ENCODE measurements at places on chromosomes 7 and 10.

DNA sequence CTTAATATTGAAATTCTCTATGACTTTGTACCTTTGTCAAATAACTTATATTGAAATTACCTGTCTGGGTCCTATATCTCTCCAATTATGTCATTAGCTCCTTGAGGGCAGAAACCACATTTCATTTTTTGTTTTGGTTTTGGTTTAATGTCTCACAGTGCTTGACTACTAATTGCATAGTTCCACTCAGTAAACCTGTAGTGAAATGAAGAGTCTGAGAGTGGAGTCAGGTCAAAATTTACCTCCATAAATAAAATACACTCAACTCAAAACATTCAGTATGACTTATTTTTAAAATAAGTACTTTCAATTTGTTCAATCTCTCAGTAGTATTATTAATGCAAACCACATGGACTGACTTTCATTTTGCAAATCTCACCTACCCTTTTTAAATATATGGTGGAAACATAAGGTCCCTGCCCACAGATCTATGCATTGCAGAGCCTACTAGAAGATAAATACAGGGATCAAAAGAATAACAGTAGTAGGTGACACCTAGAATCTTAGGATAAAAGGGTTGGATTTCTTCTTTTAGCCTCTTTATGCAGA is 32.5 kb downstream of the PDE1C start:
- DNase-seq = no peak

GRCh38 chr7:27235387-27236311 is 7.0 kb upstream of the EVX1 start:
- DNase-seq = no peak

DNA sequence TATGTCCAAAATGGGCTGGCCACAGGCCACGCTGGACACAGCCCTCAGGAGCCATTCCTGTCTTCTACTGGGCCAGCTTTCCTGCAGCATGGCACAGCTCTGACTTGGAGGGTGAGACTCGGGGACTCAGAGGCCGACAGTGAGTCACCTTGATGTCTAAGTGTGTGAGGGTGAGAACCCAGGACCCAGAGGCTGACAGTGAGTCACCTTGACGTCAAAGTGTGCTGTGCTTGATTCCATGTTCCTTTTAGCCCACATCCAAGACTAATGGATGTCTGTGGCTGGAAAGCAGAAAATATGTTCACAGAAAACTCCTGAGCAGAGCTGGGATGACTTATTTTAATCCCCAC is 6.0 kb upstream of the FAM170B start:
- no peak for DNase-seq

DNA sequence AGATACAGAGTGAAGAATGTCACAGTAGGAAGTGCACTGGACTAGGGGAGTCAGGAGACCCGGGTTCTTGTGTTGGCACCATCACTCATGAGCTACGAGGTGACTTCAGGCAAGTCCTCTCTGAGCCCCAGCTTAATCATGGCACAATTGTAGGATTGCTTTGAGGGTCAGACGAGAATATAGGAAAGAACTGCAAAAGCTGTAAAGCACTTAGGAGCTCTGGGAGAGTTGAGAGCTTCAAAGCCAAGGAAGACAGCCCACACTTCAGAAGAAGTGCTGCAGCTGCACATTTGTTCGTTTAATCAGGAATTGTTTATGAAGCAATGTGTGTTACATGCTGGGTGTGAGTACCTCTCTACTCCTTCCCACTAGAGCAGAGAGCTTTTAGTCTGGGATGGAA is 4.4 kb downstream of the FBH1 start:
- DNase-seq = no peak

- no peak for DNase-seq
These were observed 145.4 kb downstream of the CALN1 start for GRCh38 chr7:72266771-72267170.

GRCh38 chr10:22246680-22247391 is 29.0 kb upstream of the EBLN1 start:
- DNase-seq = no peak

DNA sequence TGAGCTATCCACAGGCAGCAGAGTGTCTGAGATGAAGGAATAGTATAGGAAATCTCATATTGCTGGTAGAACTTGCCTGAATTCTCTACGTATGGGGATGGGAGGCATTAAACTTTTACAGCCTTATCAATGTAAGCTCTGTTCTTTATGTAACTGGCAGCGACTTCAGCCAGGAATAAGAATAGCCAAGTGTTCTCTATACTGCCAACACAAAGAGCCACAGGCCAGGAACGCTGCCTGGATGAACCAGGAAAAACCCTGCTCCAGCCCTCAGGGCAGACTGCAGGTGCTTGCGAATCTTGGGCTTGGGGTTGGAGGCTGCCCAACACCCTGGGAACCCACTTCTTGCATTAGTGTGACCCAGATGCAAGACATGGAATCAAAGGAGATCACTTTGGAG is 6.1 kb upstream of the OLAH start:
- no peak for DNase-seq

All from stimulated activated CD8-positive, alpha-beta memory T cell treated with anti-CD3 and anti-CD28 coated beads, Interleukin-12 subunit alpha, Interleukin-12 subunit beta, amount 100 ng/mL, for 1 hour (primary cell).